ENCODE measurements at places on chromosomes 5 and 9. TPM values are rescaled to one million over a fixed set of nuclear protein-coding genes. Genes with fewer than 3 reads are reported as not detected.
A peak's percentile ranks its signal among the peaks of the same experiment; 100 is the strongest.

- DNase-seq, result peak; percentile 76
These were observed at the start of gene NREP for GRCh38 chr5:111756581-111757354. TSS of gene NREP (minus strand) at chr5:111757194. CDS start at chr5:111755772, 1,422 bp downstream.

DNA sequence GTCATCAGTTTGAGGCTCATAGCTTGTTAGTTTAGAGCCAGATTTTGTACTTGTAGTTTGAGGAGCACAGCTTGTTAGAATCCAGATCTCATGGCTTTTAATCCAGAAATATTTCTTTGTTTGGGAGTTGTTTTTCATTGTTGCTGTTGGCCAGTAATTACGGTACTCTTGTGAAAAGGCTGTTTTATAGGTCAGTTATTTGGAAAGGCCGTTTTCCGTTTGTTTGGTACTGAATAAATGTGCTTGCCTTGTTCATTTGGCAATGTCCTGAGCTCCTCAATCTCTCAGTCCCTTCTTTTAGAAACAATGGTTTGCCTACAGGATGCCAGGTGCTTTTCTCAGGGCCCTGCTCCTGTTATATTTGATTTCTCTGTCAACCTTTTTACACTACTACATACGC lies 4.5 kb upstream of the MOB3B start:
- DNase-seq, result no peak

- no peak for DNase-seq
These were observed 30.4 kb upstream of the CTSL start for GRCh38 chr9:87695523-87695922.

DNA sequence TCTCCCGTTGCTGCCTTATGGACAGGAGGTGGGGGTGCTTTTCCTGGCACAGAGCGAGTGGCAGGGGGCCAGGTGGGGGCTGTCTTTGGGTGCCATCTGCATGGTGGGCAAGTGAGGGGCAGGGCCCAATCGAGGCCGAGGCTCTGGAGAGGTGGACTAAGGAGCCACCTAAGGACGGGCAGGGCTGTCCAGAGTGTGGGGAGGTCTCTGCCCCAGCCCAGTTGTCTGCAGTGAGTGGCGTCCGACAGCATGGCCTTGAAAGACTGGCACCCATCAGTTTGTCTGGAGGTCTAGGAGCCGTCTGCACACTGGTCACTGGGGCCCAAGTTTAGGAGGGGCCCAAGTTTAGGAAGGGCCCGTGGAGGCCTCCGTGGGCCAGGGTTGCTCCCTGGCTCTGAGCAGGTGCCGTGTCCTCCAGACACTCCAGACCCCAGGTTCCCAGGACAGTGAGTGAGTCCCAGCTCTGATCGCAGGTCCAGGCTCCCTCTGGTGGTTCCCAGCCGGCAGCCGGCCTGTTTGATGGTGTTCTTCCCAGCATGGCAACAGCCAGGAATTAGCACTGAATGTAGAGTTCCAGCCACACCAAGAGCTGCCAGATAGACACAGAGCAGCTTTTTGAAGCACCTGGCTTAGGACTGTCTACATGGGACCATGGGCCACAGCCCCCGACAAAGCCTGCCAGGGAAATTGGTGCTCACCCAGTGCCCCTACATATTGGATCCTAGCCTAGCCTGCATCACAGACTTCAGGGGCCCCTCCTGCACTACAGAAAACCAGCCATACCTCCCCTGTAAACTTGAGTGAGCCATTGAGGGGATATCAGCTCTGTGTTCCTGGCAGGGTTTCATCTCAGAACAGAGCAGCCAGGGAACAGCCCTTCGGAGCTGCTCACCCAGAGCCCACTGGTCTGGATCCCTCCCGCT lies 120.9 kb downstream of the WNK2 start:
- DNase-seq, result peak; percentile 77

The ORM2 gene
- total RNA-seq, result 0.32 TPM

GRCh38 chr9:81363916-81364480 lies 325.3 kb downstream of the TLE1 start:
- no peak for DNase-seq

DNA sequence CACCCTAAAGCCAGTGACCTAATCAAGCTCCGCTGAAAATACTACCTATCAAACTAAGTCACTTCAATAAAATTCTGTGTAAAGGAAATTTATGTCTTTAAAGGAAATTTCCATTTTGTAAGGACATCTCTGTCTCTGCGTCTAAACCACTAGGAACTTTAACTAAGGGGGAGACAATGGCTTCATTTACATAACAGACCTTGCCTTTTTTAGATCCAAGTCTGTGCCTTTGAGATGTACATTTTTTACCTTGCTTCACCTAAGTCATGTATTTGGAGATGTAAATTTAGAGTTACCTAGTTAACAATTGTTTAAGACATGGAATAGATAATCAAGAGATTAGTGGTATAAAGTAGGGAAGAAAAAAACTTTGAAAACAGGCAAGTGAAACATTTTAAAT lies 10.2 kb upstream of the GLT6D1 start:
- DNase-seq, result no peak

DNA sequence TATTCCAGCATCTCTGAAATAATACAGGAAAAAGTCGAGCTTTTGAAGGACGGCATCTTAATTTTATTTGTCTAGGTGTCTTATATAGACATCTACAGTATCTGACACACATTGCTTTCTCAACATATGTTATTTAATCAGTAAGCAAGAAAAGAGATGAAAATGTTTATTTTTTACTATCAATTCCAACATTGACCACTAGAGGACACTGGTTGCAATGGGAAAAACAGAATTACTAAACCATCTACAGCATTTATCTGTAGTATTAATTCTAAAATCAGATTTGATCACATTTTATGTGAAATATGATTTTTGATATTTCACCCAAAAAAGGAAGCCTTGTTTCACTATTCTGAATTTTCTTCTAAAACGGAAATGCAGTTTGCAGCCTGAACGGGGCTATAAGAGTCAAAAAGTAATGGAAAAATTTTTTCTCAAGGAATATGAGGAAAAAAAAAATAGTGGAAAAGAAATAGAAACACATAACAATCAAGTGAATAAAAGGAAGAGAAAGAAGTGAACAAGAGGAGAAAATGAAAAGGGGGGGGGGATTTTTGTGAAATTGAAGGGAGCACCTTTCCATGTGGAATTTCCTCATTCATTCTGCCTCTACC lies 98.6 kb downstream of the OSTF1 start:
- DNase-seq, result no peak

- DNase-seq, result no peak
These were observed 152.7 kb downstream of the FSTL4 start for GRCh38 chr5:133459474-133460160.

DNA sequence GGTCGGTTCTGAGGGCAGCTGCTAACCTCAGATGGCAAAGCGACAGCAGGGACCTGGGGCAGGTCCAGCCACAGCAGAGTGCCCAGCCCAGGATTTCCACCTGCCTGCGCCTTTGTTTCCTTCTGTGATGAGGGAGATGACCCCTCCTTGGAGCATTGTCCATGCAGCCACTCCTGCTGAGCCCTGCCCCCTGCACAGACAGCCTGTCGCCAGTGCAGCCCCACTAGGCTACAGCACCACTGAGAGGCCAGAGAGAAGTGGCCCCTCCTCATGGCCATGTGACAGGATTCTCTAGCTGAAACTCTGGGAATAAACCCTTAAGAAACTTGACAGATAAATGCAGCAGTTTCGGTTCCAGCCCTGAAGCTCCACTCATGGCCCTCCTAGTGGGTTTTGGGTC lies 10.5 kb upstream of the MRNIP start:
- DNase-seq, result no peak

GRCh38 chr5:116585227-116585626 lies 10.6 kb upstream of the SEMA6A start:
- no peak for DNase-seq

DNA sequence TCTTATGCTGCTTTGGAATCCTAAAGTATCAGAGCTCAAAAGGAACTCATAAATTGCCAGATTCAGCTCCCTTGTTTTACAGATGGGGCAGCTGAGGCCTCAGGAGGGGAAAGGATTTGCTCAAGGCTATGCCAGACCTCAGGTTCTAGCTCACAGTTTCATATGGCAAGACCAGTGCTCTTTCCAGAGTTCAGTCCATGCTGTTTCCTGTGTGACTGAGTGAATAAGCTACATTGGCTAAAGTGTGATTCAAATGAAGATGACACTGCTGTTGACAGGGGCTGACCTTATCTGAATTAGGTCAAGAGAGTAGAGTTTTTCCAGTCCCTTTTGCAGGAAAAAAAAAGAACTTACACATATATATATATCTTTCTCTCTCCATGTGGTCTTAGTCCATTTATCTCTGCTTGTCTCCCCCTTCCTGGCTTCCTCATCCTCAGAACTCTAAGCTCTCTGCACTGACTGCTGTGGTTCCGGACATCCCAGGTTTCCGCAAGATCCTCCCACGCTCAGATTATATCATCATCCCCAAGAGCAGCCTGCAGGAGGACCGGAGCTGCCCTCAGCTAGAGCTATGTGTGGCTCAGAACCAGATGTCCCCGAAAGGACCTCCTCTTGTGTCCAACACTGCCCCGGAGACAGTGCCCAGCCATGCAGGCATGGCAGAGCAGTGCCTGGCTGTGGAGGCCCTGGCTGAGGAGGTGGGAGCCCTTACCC lies 9.3 kb downstream of the HMGXB3 start:
- no peak for DNase-seq

- DNase-seq, result no peak
These were observed 152.0 kb downstream of the GPBP1 start for GRCh38 chr5:57325678-57326397.

GRCh38 chr5:132759114-132760048 lies 12.2 kb downstream of the CCNI2 start:
- no peak for DNase-seq

- no peak for DNase-seq
These were observed 65.3 kb upstream of the SMC2 start for GRCh38 chr9:104028827-104029226.

GRCh38 chr5:133742431-133742988 lies 130.2 kb upstream of the FSTL4 start:
- DNase-seq, result no peak

The PLPP7 gene
- 78.7 TPM for total RNA-seq

DNA sequence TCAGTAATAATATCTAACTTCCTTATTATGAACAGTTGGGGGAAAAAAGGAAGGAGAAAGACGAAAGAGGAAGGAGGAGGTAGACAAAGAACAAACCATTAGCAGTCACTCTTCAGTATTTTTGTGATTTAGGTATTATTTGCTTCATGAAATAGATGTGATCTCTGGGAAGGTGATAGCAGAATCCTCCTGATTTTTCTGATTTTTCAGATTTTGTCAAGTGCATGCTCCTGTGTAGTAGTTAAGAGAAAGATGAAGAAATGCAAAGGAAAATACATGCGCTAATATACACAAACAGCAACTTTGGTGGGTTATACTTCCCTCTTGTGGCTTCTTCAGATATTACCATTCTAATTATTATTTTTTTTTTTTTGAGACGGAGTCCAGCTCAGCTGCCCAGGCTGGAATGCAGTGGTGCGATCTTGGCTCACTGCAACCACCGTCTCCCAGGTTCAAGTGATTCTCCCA lies 31.6 kb downstream of the LMNB1 start:
- DNase-seq, result no peak

DNA sequence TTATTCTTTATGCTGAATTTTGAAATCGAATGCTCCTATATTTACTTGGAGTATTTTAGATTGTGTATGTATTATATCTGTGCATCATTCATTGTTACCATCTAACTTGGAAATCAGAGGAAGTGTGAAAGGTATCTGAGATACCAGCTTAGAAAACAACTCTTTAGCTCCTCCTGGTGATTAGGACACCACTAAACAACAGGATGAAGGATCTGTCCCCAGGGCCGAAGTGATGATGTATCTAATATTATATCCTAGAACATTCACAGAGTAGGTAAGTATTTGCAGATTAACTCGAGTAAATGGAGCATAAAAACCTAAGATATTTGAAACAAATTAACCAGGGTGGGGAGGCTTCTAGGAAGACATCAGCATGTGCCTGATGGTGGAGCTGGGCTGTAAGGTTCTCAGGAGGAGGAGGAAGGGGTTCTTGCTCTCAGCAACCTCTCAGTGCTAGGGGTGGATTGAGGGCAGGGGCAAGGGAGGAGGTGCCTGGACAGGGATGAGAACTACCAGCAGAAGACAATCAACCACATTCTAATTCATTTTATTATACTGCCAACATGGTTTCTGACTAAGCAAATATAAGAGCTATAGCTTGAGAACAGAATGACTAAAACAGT lies 2.6 kb upstream of the NFIL3 start:
- no peak for DNase-seq
